ENCODE measurements at places on chromosomes 13 and 19.
A peak's percentile ranks its signal among the peaks of the same experiment; 100 is the strongest.

DNA sequence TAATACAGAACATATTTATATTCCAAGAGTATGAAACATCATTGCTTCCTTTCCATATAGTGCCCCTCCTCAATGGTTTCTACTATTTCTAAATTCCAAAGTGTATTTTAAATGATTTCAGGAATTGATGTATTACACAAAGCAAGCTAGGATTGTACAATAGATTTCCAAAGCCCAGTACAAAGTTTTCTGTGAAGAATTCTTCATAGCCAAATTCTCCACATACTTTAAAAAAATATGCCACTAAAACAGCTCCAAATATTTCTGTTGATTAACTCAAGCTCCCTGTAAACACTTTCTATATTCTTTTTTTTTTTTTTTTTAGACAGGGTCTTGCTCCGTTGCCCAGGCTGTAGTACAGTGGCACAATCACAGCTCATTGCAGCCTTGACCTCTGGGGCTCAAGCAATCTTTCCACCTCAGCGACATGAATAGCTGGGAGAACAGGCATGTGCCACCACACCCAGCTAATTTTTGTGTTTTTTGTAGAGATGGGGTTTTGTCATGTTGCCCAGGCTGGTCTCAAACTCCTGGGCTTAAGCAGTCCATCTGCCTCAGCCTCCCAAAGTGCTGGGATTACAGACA, 50.6 kb downstream of the ELF1 start:
- no peak for DNase-seq

DNA sequence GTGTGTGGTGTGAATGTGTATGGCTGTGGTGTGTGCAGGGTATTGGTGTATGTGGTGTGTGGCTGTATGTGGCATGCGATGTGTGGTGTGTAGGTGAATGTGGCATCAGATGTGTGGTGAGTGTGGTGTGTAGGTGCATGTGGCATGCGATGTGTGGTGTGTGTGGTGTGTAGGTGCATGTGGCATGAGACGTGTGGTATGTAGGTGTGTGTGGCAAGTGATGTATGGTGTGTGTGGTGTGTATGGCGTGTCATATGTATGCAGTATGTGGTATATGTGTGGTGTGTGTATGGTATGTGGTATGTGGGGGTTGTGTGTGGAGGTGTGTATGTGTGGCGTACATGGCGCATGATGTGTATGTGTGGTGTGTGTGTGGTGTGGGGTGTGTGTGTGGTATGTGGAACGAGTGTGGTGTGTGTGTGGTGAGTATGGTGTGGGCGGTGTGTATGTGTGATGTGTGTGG, 63.4 kb downstream of the PEPD start:
- no peak for DNase-seq

DNA sequence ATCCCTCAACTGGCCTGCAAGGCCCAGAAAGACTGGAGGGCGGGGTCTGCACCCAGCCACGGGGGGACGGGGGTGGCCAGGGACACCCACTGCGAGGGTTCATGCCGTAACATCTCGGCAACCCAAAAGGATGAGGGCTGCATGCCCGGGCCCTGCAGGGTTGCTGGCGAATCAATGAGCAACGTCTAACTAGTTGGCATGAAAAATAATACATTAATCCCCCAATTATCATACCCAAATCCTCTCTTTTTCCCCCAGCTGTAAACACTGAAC, 232.2 kb downstream of the TUBA3C start:
- DNase-seq = no peak

DNA sequence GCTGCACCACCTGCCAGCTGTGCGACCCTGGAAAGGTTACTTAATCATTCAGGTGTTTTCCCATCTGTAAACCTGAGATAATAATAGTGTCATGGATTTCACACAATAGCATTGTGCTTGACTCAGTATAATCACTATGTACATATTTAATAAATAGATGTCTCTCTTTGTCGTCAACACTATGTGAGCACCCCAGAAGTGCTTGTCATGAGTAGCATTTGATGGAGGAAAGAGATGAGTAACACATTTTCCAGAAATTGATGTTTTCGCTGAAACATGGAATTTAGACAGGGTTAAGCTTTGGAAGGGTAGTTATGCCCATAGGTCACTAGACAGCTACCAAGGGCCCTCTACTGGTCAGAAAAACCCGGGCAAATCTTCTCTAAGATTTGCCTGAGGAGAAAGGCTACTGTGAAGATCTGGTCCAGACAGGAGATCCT, 9.5 kb upstream of the MBNL2 start:
- DNase-seq = no peak

- DNase-seq = peak; percentile 46
These were observed 5.0 kb upstream of the MTMR6 start for GRCh38 chr13:25292301-25292700.

GRCh38 chr13:26442541-26442940, 114.9 kb upstream of the WASF3 start:
- peak; percentile 92 for DNase-seq

GRCh38 chr13:111397202-111397880, 76.9 kb downstream of the TEX29 start:
- DNase-seq = no peak
